ENCODE measurements at places on chromosomes 16 and 17.

- peak; percentile 25 for DNase-seq
These were observed 63.7 kb downstream of the SPAG9 start for GRCh38 chr17:51056813-51057510.

GRCh38 chr16:2037647-2038381, 9.8 kb downstream of the NTHL1 start:
- DNase-seq = no peak

DNA sequence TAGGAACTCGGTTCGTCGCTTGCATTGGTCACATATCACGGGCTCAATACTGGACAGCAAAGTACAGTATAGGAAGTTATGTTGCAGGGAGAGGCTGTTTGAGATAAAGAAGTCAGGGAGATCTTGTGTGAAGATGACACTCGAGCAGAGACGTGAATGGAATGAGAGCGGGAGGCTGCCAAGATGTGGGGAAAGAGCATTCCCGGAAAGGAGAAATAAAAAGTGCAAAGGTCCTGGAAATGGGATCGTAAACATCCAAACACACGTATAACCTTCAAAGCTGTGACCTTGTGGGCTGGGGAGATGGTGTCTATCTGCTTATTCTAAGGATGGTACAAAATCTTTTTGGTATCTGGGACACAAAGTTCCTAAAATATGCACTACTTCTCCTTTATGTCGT, 43.0 kb upstream of the MYOCD start:
- no peak for DNase-seq

DNA sequence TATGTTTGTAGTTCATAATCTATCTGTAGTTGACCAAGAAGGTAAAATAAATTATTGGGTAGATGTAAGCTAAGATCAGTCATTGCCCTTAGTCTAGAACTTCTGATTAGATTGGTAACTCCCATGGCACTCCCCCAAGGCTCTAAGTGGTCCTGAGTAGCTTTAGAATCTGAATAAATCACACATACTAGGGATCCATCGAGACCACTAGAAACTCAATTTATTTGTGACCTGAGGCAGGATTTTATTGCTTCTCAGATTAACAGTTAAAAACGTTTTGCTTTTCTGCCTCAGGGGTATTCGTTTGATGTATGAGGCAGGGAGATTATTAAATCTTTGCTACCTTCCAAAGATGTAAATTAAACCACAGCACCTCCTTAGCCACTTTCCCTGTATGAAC, 24.9 kb downstream of the CMTR2 start:
- DNase-seq = no peak

- no peak for DNase-seq
These were observed 12.6 kb downstream of the MAF start for GRCh38 chr16:79587897-79588296.

DNA sequence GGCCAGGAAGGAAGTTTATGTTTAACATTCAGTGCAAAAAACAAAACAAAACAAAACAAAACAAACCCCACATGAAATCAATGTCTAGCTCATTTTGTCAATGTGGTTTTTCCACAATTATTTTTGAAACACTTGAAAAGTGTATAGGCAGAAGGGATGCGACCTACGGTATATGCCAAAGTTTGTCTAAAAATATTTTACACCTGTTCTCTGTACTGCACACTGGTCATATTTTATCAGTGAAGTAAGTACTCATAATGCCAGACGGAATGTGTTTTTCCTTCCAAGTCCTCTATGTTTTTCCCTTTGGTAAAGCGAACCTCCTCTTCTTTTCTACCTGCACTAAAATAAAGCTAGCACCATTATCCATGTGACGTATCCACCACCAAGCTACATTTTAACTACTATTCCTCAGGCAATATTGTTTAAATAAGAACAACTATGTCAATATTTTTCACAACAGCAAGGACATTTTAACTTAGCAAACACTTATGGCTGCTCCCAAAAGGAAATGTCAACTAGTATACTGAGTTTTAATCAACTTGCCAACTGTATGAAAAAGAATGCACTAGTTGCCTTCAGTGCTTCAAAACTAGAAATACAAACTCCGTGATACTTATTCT, 10.3 kb downstream of the TOB1 start:
- no peak for DNase-seq

- DNase-seq = no peak
These were observed 163.8 kb downstream of the NTN1 start for GRCh38 chr17:9185142-9185541.

GRCh38 chr17:80673152-80673920, 128.7 kb downstream of the RPTOR start:
- DNase-seq = peak; percentile 16

- DNase-seq = no peak
These were observed 23.8 kb upstream of the DOC2B start for GRCh38 chr17:205148-205669.

DNA sequence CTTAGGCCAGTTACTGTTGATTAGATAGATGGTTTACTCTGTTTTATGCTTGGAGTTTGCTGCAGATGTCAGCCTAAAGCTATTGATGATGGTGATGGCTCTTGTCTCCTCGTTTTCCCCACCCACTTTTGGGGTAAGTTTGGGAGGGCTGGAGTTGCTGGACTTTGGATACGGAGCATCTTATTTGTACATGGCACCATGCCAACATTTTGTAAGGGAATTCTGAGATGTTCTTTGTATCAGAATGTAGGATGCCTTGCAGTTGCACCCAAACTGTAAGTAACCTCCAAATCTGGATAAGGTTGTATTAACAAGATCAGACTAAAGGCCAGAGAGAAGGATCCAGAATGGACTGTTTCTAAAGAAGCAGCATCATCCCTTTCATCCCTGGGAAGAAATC, 551.9 kb upstream of the ZFHX3 start:
- DNase-seq = no peak

DNA sequence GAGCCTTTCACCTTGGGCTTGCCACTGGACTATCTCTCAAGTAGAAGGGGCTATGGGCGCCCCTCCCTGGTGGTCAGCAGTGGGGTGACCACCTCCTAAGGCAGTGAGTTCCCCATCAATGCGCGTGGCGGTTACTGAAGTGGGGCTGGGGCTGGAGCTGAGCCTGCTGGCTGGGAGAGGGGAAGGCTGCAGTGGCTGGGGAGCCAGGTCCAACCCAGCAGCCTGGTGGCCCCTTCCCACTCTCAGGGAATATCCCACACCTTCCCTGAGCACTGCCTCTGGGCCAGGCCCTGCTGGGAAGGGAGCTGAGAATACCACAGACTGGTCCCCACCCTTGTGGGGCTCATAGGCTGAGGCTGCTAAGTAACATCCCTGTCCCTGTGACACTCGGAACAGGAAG, 19.8 kb upstream of the MPRIP start:
- DNase-seq = no peak

DNA sequence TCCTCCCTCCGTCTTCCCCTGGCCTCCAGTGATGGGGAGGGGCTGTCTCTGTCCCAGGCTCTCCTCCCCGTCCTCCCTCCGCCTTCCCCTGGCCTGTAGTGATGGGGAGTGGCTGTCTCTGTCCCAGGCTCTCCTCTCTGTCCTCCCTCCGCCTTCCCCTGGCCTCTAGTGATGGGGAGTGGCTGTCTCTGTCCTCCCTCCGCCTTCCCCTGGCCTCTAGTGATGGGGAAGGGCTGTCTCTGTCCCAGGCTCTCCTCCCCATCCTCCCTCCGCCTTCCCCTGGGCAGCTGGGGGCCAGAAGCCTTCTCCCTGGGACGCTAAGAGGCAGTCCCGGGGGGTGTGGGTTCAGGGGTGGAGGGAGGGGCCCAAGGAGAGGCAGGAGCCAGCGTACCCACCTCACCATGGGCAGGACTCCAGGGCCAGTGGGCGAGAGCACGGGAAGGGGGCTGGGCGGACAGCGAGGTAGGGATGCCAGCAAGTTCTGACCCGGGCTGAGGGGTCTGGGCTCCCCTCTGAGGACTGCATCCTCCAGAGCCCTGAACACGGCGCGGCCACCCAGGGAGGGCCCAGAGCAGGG, 14.8 kb downstream of the UTS2R start:
- DNase-seq = no peak

DNA sequence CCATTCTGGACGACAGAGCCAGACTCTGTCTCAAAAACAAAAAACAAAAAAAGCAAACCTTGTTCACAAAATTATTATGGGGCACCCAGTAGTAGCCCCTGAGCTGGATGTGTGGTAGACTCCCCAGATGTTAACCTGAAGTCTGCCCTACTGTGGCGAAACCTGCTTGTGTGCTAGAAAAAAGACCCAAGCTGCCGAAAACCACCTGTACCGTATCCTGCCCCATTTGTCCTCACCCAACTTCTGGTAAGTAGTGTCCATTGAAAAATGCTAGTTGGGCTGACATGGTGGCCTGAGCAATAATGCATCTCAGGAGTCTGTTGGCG, 9.1 kb downstream of the RMI2 start:
- no peak for DNase-seq

DNA sequence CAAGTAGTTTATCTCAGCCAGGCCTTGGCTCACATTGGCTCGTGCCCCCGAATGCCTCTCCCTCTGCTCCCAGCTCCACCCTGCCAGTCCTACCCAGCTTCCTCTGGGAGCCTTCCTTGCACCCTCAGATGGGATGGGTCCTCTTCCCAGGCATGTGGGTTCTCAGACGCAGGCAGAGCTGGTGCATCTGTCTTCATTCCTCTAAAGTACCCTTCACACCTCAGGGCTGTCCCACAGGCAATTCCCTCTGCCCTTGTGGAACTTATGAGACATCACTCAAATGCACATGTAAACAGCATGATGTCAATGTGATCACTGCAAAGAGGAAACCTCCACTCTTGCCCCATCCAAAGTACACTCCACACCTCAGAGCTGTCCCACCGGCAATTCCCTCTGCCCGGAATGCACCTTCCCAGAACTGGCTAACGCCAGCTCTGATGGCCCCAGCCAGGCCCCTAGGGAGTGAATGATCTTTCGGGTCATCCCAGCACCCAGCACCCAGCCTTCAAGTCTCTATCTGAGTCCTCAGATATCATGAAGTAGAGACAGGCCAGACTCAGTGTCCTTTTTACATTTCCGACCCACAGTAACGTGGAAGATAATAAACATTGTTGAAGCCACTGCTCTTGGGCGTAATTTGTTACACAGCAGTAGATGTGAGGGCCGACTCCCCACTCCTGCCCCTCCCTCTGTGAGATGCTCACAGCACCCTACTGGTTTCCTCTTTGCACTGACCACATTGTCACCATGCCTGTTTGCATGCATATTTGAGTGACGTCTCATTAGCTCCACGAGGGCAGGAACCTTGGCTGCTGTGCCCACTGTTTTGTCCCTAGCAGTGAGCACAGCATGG, 85.4 kb downstream of the N4BP1 start:
- no peak for DNase-seq

GRCh38 chr17:59761385-59762048, 54.1 kb downstream of the VMP1 start:
- no peak for DNase-seq

DNA sequence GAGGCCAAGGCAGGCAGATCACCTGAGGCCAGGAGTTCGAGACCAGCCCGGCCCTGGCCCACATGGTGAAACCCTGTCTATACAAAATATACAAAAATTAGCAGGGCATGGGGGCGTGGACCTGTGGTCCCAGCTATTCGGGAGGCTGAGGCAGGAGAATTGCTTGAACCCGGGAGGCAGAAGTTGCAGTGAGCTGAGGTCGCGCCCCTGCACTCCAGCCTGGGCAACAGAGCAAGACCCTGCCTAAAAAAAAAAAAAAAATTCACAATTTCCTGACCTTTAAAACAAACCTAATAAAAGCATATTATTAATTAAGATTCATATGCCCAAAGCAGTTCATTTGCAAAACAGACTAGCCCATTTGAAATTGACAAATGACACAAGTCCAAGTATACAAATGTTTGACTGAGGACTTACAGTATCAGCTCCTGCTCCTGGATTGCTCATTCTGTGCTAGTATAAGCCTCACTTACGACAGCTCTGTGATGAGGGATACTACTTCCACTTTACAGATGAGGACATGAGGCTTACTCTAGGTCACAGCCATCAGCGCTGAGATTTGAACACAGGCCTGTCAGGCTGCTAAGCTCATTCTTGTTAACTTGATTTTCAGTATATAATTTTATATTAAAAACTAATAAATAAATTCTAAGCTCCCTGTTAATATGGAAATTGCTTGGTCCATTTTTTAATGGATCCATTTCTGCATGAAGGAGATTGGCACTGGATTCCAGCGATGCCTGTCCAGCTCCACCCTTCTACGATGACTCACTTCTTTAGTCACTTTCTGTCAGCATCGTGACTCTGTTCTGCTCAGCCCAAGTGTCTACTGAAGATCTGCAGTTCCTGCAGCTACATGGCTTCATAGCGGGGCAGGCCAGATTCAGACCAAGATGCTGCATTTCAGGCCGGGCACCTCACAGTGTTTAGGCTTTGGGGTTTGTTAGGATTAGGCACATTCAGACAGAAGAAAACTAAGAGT, 88.2 kb downstream of the WDR59 start:
- DNase-seq = no peak

GRCh38 chr16:88922114-88922825, 54.7 kb downstream of the CBFA2T3 start:
- no peak for DNase-seq

GRCh38 chr16:23160574-23160973, 11.3 kb upstream of the USP31 start:
- DNase-seq = no peak

- DNase-seq = no peak
These were observed 36.3 kb downstream of the SLC47A1 start for GRCh38 chr17:19569785-19570543.

Measured in CD4-positive, alpha-beta T cell treated with Interleukin-6 at 100 ng/mL for 8 hours (primary cell).